T-cell (primary cell): ENCODE measurements at places on chromosomes 1 and 21.

DNA sequence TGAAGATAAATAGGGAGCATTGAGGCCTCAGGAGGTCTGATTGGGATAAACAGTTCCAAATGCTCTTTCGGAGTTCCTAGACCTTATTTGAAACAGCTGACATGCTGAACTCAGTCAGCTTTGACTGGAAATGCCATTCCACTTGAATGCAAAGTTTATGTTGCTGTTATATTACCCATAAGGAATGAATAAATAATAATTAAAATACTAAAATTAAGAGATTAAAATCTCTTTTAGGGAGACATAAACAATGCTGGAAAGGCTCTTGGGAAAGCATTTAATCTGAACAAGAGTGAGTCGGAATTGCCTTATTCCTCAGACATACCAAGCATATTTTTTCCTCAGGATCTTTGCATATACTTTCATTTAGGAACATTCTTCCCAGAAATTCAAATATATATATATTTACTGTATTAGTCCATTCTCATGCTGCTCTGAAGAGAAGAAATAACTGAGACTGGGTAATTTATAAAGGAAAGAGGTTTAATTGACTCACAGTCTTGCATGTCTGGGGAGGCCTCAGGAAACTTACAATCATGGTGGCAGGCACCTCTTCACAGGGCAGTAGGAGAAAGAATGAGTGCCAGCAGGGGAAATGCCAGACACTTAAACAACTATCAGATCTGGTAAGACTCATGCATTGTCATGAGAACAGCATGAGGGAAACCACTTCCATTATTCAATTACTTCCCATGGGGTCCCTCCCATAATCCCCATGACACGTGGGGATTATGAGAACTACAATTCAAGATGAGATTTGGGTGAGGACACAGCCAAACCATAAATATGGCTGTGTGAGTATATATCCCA is 318.2 kb upstream of the PLXNA2 start:
- DNase-seq, result no peak

GRCh38 chr1:188715566-188715965 is 1762.1 kb downstream of the BRINP3 start:
- no peak for DNase-seq

DNA sequence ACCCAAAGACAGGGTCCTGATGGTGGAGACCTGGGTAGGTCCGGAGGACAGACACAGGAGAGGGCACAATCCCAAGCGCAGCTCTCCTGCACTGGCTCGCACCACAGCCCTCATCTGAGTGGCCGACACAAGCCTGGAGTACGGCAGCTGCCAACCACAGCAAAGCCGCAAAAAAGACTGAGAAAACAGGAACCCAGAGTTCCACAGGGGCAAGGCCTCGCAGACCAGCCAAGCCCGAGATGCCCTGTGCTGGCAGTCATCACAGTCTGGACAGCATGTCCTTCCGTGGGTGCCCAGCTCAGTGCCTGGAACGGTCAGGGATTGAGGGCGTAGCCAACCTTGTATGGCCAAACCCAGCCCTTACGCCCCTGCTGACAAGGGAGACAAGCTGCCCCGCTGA is 11.4 kb downstream of the ZBTB48 start:
- peak; percentile 27 for DNase-seq

- DNase-seq, result no peak
These were observed 14.6 kb downstream of the RIPK4 start for GRCh38 chr21:41752231-41752681.

- DNase-seq, result no peak
These were observed 10.5 kb downstream of the C1orf198 start for GRCh38 chr1:230857822-230858221.

GRCh38 chr1:43779266-43779665 is 71.9 kb downstream of the ST3GAL3 start:
- DNase-seq, result no peak

DNA sequence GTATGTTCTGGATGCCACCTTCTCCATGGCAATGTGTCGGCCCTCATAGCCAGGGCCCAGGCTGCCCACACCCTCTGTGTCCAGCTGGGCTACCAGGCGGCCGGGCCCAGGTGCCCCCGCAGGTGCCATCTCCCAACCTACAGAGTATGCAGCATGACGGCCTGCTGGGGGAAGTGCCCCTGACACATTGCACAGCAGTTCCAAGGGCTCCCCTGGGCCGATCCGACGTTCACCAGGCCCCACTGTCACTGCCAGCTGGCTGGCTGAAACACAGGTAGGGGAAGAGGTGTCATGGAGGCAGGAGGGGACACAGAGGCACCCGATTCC is 5.4 kb downstream of the IGSF8 start:
- DNase-seq, result no peak

DNA sequence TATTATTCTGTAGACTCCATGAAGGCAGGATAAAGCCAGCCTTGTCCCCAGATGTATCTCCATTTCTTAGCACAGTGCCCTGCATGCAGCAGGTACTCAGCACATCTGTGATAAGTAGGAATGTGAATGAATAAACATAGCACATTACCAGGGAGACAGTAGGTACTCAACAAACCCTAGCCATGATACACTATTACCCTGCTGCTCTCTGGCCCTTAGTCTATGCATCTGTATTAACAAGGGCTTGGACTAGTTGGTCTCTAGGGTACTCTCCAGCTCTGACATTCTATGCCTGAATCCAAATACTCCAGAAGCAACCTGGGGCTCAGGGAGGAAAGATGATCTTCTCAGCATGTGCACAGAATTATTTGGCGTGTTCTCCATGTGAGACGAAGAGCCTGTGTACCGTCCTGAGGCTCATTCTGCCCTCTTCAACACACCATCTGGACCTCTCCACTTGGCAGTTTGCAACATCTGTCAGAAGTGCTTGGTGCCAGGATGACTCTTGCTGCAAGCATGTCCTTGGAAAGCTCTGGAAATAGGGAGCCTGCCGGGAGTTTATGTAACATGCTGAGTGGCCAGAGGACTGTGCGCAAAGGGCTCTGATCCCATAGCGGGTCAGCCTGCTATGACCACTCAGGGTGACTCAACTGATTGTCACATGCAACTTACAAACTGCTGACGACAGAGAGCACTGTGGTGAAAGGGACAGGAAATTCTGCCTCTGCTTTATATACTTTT is 228.2 kb upstream of the USP24 start:
- DNase-seq, result no peak

- no peak for DNase-seq
These were observed 23.2 kb downstream of the CACNA1S start for GRCh38 chr1:201088901-201089525.

- no peak for DNase-seq
These were observed 14.0 kb downstream of the TGFBR3 start for GRCh38 chr1:91872000-91872399.

DNA sequence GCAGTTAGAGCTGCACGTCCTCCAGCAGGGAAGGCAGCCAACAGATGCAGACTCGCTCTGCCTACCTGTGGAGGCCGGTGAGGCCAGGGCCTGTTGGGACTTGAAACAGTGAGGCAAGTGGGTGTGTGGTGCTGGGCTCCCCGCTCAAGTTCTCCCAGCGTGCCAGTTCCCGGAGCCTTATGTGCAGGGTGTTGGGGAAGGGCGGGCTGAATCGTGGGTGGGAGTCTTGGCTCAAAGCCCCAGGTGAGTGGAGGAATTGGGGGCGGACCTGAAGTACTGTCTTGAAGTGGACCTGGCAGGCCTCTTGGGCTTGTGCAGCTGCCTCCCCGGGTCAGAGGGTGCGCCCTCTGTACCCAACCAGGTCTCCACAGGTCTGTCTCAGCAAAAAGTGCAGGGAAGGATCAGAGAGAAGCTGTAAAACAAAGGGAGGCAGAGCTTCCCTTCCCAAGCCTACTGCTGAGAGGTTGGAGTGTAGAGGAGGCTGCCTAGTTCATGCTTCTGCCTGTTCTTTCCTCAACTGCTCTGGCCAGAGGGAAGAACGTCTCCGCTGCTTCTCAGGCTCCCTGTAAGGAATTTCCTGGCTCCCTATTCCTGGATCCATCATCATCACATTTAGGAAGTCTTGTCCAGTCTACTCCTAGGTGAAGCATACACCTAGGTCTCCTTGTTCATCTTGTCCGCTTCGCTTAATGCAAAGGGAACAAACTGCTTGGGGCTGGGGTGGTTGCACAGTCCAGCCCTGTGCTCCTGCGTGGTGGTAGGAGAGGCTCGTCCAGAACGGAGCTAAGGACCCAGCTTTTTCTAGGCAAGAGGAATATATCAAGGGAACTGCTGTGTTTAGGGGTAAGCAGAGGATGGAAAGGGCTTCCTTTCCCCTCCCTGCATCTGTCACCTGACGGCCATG is 14.9 kb downstream of the UTP11 start:
- no peak for DNase-seq

DNA sequence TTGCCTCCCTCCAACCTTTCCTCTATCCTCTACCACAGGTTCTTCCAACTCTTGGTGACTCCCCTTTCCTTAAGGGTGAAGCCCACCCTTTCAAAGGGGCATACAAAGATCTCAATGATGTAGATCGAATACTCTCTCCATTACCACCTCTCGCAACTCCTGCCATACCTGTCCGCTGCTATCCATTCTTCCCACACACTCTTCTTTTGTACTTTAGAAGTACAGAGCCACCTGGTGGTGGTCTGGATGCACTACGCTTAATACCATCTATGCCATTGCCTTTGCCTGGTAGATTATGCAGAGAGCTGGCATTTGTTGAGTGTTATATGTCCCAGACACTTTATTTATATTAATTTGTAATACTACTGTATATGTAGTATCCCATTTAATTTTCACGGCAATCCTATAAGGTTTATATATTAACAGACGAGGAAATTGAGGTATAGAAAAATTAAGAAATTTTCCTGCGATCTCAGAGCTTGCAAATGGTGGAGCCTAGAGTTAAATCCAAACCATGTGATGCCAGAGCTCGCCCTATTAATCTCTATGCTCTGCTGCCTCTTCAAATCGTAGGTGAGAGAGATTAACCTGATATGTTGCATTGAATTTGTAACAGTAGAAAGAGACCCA is 22.9 kb downstream of the TSHB start:
- DNase-seq, result peak; percentile 58

DNA sequence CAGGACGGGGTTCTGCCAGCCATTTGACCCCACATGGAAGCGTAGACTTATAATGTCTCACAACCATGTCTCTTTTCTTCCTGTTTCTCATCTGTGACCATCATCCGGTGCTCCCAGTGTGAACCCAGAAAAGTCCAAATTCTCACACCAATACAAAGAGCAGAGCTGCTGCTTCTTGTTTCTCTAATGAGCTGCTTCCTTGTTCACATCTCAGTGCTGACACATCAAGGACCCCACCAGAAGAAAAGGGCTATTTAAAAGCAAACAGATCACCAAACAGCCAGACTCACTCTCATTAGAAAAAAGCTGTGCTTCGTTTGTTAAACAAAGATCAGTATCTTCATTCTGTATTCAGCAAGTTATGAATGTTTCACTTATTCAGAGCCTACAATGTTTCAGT is 835 bp upstream of the LCE1D start:
- no peak for DNase-seq

GRCh38 chr1:93056214-93056613 is 22.9 kb upstream of the MTF2 start:
- DNase-seq, result no peak

DNA sequence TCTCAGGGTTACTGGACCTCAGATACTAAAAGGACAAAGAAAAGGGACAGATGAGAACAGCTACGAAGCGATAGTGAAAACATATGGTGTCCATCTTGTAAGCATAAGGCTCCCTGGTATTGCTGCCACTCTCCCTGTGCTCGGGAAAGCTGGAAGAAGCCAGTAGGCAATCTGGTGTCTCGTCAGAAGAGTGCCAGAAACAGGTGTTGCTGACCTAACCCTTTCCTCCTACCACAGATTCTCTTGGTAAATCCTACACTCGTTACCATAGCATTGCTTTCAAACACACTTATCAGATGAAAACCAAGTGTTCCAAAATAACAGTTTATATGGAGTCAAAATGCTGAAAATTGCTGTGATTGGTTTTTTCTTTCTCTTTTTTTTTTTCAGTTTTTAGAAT is 146.3 kb downstream of the NRIP1 start:
- no peak for DNase-seq

DNA sequence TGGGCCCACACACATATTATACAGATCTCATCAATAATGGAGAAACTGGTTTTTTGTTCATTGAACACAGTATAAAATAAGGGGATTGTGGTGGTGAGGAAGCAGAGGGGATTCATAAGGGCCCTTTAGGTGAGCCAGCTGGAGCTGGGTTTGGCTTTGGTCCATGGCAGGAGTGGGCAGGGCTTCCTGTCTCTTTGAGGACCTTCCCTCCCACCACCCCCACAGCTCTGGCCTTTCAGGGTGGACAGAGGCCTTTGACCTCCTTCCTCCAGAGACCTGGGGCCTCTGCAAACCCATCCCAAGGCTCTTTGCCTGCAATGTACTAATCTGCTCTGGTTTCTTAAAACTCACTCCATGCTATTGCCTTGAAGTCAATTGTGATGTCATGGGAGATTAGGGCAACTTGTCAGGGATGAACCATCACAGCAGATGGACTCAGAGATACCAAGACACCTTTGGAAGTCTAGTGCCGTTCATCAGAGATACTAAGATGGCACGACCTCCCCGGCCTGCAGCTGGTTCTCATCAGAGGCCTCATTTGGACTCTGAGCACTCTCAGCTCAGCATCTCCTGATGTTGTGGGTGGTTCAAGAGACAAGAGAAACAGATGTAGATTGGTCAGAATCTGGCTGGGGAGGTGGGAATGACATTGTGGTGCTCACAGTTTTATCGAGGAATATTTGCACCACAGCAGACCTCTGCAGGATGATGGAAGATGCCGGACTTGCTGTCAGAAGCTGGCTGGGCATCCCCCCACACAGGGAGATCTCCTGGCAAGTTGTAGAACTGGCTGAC is 37.9 kb downstream of the LHX4 start:
- no peak for DNase-seq

DNA sequence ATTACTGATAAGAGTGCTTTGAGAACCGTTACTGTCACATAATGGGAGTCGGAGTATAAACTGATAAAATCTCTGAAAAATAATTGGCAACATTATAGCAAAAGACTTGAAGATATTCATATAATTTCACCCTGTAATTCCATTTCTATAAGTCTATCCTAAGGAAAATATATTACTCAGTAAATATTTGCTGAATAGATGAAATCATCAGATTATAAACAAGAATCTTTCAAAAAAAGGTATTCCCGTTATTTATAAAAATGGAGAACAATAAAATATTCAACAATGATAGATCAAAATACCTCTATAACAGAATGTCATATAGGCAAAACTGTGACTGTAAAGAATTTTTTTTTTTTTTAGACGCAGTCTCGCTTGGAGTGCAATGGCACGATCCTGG is 42.4 kb upstream of the PTCH2 start:
- no peak for DNase-seq

DNA sequence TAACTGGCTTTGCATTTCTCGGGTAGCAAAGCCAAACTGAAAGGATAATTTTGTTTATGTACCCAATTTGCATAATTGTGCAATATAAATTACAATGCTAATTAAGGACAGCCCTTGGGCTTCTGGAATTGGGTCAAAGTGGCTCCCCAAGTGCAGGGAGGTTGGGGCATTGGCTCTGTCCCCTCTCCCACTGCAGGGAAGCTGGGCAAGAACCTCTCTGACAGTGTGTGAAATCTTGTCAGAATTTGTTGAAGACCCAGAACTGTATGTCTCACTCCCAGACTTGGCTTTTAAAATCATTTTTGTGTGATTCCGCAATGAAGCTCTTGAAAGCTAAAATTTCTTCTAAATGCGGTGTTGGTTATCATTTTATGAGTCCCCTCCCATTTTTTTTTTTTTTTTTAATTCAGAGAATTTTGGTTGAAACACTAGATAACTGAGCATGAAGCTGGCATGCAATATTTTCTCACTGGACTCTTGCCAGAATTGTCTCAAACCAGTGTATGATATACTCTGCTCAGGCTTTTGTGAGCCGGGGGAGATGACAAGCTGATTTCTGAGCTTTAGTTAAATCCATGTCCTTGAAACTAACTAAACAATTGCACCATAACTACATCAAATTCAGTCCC is 878.9 kb upstream of the CXADR start:
- DNase-seq, result no peak
